ENCODE measurements at places on chromosomes 12 and 14. TPM values are rescaled to one million over a fixed set of nuclear protein-coding genes. Genes with fewer than 3 reads are reported as not detected.

- no peak overlapping the region for H3K27ac ChIP-seq
- no peaks in the 10 kb centered on the region for H3K4me1 ChIP-seq
- no peak for DNase-seq
- H3K4me3 ChIP-seq = no peak overlapping the region
Observed at GRCh38 chr12:108461058-108461660, 53.9 kb upstream of the FICD start.

- no peak overlapping the region for H3K27ac ChIP-seq
- no peak overlapping the region for H3K4me3 ChIP-seq
- H3K27me3 ChIP-seq = no peaks in the 10 kb centered on the region
- no peaks in the 10 kb centered on the region for H3K4me1 ChIP-seq
- no peak for DNase-seq
- no peaks in the 10 kb centered on the region for H3K36me3 ChIP-seq
Observed at GRCh38 chr12:77500089-77500488, 330.6 kb upstream of the NAV3 start.

DNA sequence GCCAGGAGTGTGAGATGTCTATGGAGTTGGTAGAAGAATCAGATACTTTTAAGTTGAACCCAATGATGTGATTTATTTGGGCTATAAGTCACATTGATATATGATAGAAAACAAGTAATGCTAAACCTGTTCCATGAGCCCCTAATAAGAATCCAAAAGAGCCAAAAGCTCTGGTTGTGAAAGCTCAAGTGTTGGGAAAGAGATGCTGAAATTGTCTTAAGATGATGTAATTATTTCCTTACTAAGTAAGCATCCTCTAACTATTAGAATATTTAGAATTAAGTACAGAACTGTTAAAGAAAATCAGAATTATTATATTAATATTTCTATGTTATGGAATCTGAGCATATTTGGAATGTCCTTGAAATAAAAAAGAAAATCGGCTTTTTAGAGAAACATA lies 17.6 kb upstream of the SLC2A13 start:
- H3K4me3 ChIP-seq = no peak overlapping the region
- no peaks in the 10 kb centered on the region for H3K36me3 ChIP-seq
- no peaks in the 10 kb centered on the region for H3K27me3 ChIP-seq
- H3K27ac ChIP-seq = no peak overlapping the region

GRCh38 chr12:121578230-121579189 lies 2.3 kb downstream of the KDM2B start:
- H3K4me1 ChIP-seq = peaks cover 48% of the 10 kb centered on the region
- H3K27me3 ChIP-seq = no peaks in the 10 kb centered on the region
- DNase-seq = peak; percentile 21
- peak overlapping the region; percentile 71 for H3K27ac ChIP-seq
- peaks cover 20% of the 10 kb centered on the region for H3K36me3 ChIP-seq

DNA sequence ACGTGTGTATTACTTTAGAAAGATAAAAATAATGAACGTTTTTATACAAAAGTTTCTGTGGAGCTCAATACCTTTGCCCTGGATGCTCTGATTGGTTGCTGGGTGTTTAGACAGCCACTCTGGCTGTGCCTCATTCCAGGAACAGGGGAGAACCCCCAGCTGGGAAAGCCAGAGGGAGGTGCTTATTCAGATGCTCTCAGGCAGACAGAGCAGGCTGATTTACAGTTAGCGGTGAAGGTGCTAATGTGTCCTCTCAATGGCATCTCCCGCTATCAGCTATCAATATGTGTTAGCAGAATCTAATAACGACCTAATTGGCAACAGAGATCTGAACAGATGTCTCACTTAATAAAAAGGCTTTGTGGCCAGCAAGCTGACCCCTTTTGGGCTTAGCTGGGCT lies 402.3 kb downstream of the NUAK1 start:
- H3K4me1 ChIP-seq = no peaks in the 10 kb centered on the region
- H3K27ac ChIP-seq = no peak overlapping the region
- H3K27me3 ChIP-seq = no peaks in the 10 kb centered on the region
- no peaks in the 10 kb centered on the region for H3K36me3 ChIP-seq

GRCh38 chr14:100304825-100305323 lies 1.4 kb downstream of the SLC25A29 start:
- DNase-seq = peak; percentile 38
- peaks cover 10% of the 10 kb centered on the region for H3K4me1 ChIP-seq
- peak overlapping the region; percentile 60 for H3K4me3 ChIP-seq
- H3K27ac ChIP-seq = no peak overlapping the region
- H3K36me3 ChIP-seq = no peaks in the 10 kb centered on the region

- H3K36me3 ChIP-seq = peaks cover 17% of the 10 kb centered on the region
- no peak for DNase-seq
- no peak overlapping the region for H3K27ac ChIP-seq
- H3K27me3 ChIP-seq = no peaks in the 10 kb centered on the region
- H3K4me1 ChIP-seq = no peaks in the 10 kb centered on the region
Observed at GRCh38 chr12:26987634-26988424, 26.4 kb downstream of the TM7SF3 start.

DNA sequence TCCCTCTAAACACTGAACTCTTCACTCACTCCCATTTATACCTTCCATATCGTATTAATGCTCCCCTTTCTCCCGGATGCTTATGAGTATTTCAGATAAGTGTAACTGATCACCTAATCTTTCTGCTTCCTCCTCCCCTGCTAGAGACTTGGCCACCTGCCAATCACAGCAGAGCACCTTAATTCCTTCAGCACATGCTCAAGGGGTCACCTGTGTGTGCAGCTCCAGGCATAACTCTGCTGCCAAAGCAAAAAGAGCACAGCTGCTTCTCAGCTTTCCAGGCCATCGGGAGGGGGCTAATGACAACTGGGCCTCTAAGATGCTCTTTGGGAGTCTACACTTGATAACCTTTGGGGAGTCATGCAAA lies 106.9 kb upstream of the DYRK2 start:
- DNase-seq = peak; percentile 30
- no peaks in the 10 kb centered on the region for H3K36me3 ChIP-seq
- no peak overlapping the region for H3K4me3 ChIP-seq
- no peaks in the 10 kb centered on the region for H3K27me3 ChIP-seq
- peaks cover 15% of the 10 kb centered on the region for H3K4me1 ChIP-seq

DNA sequence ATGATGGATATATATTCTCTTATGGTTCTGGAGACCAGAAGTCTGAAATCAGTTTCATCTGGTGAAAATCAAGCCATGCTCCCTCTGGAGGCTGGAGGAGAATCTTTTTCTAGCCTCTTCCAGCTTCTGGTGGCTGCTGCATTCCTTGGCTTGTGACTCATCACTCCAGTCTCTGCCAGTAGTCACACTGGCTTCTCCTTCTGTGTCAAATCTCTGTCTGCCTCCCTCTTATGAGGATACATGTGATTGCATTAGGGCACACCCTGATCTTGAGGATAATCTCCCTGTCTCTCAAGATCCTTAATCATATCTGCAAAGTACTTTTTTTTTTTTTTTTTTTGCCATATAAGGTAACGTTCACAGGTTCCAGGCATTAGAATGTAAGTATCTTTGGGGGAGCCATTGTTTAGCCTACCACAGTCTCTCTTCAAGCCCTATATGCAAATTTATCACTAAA lies 17.7 kb downstream of the DNAL1 start:
- H3K27me3 ChIP-seq = no peaks in the 10 kb centered on the region
- DNase-seq = no peak
- H3K36me3 ChIP-seq = no peaks in the 10 kb centered on the region
- H3K27ac ChIP-seq = no peak overlapping the region

DNA sequence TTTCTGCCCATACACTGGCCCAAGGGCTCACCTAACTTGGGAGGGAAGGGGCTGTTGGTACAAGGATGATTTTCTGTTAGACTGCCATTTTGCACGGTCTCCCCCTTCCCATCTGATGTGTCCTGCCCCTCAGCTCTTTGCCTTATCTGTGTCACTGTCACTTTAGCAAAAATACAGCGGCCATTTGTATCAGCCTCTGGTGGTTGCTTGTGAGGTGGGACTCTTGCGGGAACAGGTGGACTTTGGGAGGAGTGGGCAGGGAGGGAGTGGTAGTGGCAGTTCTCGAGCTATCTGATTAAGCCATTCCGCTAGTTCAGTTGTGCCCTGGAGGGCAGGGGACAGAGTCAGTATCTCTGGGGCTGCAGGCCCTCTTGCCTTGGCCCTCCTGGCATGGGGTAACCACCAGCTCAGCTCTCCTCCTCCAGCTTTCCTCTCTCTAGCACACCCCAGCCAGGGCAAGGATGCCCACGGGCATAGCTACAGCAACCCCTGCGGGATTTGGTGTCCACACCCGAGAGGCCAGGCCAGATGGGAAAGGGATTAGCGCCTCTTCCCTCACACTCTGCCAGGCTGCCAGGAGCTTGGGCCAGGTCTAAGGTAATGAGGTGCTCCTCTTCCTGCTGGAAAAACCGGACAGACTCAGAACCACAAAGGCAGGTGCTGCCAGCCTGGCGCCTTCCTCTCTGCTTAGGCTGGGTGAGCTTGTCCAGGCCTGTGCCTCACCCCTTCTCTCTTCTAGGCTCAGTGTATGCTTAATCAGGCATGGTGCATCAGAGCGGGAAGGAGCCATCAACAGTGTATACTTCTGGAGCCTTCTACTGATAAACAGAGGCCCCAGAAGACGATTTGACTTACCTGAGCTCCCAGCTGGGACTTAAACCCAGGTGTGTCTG lies 8.7 kb downstream of the SLC48A1 start:
- peaks cover 35% of the 10 kb centered on the region for H3K36me3 ChIP-seq
- H3K4me1 ChIP-seq = peaks cover 4% of the 10 kb centered on the region
- no peak overlapping the region for H3K4me3 ChIP-seq
- H3K27me3 ChIP-seq = no peaks in the 10 kb centered on the region

Gene ASB2
- total RNA-seq = 27.3 TPM

Gene AKAP5
- total RNA-seq = 0.14 TPM

Gene MLH3
- 24.9 TPM for total RNA-seq
